Cardiac muscle cell (in vitro differentiated cells and primary cell): ENCODE measurements at places on chromosomes 7 and 10. TPM values are rescaled to one million over a fixed set of nuclear protein-coding genes. Genes with fewer than 3 reads are reported as not detected.

DPYSL4 gene
- total RNA-seq: 30.3 and 58.0 TPM in 2 replicates

GAD2 gene
- total RNA-seq: not detected in 2 replicates

INMT gene
- 2.6 and 4.9 TPM in 2 replicates for total RNA-seq

- no peak for DNase-seq
Observed at GRCh38 chr7:1829111-1829510, 159.0 kb downstream of the ELFN1 start.

SLC26A5 gene
- total RNA-seq: 0.11 and 0.15 TPM in 2 replicates

DNA sequence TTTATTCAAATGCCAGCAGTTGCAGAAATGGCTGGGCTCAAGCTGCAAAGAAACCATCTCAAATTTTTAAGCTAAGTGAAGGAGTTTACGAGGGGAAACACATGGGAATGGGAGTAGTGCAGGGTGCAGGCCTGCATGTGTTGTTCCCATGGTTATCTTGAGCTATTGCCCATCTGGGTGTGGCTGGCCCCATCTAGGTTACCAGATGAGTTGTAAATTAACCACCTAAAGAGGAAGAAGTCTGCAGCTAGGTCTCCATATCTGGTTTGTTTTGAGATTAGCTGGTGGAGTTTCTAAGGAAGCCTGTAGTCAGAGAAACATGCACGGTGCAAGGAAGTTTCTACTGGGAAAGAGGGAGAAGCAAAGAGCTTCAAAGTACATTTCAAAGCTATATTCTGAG lies 23.3 kb upstream of the STEAP2 start:
- no peak for DNase-seq

- no peak for DNase-seq
Observed at GRCh38 chr10:30759423-30759822, 129.9 kb upstream of the LYZL2 start.

GRCh38 chr10:6504296-6504695 lies 75.8 kb downstream of the PRKCQ start:
- no peak for DNase-seq

DNA sequence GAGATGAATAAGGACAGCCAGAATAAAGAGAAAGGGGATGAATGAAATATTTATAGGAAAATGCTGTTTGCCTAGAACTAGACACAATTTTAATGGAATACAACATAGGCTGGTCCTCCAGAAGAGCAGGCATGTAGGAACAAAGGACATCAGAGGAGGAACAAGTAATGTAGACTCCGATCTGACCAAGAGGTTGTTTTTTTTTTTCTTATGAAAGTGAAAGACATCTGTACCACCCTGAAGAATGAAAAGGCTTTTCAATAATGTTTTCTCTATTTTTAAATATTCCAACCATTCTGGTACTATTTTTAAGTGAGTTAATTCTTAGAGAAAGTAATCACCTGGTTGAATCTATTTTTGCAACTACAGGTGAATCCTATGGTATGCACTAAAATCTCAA lies 136.9 kb upstream of the PTN start:
- DNase-seq: no peak

CRPPA gene
- 4.6 and 5.0 TPM in 2 replicates for total RNA-seq

ABCA13 gene
- 0.21 and 0.46 TPM in 2 replicates for total RNA-seq

GRCh38 chr10:109474812-109475211 lies 448.5 kb downstream of the XPNPEP1 start:
- DNase-seq: no peak

- DNase-seq: peak; percentile 57
Observed at GRCh38 chr7:65269150-65269856, 104.4 kb upstream of the ZNF92 start.

GRCh38 chr7:74039337-74039736 lies 11.4 kb downstream of the ELN start:
- DNase-seq: no peak
